ENCODE measurements at places on chromosomes 1 and 21.

GRCh38 chr1:103230061-103230460 is 121.7 kb upstream of the COL11A1 start:
- DNase-seq: no peak

DNA sequence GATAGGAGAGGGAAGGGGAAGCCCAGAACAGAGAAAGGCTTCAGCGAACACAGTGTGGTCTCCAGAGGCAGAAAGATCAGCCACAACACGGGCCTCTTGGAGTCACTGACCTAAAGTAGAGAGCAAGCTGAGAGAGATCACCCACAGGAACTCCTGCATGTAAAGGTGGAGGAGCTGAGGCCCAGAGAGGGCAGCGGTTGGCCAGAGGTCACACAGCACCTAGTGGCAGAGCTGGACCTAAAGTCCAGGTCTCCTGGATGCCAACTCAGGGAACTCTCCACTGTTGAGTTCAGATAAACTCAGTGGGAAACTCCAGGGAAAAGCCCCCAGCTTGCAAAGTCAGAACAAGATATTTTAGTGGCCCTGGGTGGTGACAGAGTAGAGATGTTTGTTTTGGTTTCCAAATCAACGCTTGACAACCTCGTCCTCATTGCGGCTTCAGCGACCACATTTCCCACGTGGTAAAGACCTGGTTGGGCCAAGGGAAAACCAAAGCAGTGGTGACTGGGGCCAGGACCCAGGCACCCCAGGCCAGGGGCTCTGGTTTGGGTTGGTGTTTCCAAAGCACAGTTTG is 4.6 kb downstream of the IFFO2 start:
- DNase-seq: no peak

- peak; percentile 15 for DNase-seq
Measured at GRCh38 chr1:108560189-108560873, 431 bp downstream of the EEIG2 start.

- DNase-seq: no peak
Measured at GRCh38 chr1:1307261-1307922, 338 bp downstream of the ACAP3 start.

GRCh38 chr1:26274801-26275425 is 5.0 kb upstream of the SH3BGRL3 start:
- no peak for DNase-seq

DNA sequence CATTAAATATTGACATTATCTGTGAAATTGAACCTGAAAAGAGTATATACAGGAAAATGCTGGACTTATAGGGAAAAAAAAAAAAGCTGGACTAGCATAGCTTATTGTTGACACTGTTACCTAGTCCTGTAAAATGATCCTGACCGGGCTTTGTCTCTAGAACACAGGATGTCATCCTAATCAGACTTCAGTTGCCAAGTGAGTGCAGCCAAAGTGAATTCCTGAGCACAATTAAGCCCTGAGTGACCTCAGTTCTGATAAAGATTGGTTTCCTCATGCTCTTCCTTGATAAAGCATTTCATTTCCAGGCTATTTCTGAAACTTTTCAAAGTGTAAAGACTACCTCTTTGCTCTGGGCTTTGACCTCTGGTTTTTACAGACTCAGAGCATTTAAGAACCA is 19.8 kb downstream of the SELP start:
- no peak for DNase-seq

- DNase-seq: peak; percentile 7
Measured at GRCh38 chr1:163275222-163275621, 46.5 kb upstream of the NUF2 start.

DNA sequence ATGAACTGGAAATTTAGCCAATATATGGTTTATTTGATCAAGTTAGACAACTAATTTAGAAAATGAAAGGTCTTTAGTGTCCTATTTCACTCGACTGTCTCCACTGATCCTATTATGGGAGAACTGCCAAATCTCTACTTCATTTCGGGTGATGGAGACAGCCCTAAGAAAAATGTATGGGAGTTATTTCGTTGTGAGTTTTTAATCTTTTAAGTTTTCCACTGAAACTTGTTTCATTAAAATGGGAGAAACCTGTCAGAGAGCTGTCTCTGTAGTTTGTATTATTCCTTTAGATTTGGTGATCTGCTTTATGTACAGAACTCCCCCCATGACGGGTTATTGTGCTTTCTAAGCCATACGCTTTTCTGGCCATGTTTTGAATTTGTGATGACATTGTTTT is 899.7 kb downstream of the ADGRL2 start:
- no peak for DNase-seq

GRCh38 chr1:37846647-37847339 is 12.6 kb downstream of the MTF1 start:
- no peak for DNase-seq

DNA sequence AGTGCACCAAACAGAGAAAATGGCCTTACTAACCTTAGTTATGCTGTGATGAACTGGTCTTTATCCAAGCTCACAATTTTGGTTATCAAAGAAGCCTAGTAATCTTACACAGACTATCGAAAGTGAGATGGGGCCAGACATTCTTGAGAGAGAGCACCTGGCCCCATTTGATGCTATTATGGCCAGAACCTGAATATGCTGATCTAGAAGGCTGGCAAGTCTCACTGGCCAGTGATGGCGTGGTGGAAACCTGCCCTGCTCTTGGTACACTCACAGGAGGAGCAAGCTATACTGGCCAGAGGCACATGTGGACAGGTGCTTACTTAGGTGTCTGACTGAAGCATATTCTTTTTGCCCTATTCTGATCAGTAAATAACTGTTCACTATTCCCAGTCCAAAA is 357.8 kb upstream of the ZRANB2 start:
- no peak for DNase-seq

DNA sequence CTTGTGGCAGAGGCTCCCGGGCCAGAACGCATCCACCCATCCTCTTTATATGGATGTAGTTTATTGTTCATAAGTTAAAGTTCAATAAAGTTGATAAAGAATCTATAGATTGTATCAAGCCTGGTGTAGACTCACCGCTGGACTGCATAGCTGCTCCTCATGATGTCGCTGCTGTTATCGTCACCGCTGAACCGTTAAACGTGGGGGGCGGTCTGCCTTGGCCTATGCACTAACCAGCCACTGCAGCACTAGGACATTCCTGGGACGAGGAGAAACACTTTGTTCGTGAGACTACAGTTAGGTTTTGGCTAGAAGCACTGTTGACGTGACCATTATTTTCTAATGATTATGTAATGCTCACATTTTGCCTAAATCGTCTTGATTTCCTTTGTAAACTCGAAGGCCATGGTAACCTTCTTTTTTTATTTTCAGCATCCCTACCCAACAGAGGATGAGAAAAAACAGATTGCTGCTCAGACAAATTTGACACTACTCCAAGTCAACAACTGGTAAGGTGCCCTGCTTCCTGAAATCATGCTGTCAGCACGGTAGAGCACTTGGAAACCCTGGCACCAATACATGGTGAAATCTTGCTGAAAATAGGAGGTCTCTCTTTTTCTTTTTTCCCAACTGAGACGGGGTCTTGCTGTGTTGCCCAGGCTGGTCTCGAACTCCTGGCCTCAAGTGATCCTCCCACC is 50.2 kb downstream of the PKNOX1 start:
- DNase-seq: no peak

DNA sequence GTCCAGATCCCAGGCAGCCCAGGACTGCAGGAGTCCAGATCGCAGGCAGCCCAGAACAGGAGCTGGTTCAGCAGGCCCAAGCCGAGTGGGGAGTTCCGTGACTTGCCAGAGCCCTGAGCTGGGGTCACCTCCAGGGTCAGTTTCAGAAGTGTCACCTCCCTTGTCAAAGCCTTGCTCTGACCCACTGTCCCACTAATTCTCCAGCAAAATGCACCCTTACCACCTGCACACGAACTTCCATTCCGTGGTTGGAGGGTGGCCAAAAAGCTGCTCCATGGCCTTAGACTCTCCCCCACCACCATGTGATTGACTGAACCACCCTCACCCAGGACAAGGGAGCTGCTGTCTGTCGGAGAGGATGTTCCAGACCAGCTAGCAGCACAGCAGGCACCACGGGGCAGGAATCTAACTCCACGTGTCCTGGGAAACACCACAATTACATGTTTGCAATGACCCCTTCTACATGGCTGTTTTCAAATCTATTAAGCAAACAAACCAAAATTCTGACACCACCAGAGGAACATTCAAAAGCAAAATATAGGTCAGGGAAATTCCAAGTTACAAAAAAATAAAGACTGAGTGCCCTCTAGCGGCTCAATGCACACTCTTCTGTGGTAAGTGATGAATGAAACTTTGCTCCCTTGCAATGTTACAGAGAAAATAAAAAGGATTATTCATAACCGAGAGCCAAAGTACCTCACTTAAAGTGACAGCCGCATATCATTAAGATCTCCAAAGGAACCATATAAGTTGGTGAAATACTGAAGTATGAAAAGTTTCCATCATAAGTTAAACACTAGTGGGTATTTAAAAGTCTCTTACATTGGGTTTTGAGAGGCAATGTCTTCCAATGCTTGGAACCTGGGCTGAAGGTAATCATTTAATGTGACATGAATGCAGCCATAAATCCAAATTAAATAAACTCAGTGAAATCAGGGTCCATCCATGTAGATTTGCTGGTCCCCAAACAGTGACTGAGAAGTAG is 76.3 kb downstream of the NPHP4 start:
- no peak for DNase-seq

DNA sequence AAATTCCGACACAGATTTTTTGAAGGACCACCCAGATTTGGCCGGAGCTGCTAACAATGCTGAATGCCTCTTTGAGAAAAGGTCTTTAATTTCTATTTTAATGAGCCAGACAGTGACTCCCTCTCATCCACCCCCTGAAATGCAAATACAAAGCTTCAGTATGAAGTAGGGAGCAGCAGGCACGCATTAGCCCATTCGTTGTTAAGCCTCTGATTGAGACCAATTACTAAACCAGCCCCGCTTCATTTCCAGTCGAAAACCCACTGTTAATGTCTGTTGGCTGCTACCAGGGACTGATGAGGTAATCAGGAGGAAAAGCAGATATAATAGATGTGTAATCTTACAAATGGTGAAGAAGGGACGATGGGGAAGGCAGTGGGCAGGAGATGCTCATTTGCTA is 4.8 kb upstream of the C8A start:
- no peak for DNase-seq

DNA sequence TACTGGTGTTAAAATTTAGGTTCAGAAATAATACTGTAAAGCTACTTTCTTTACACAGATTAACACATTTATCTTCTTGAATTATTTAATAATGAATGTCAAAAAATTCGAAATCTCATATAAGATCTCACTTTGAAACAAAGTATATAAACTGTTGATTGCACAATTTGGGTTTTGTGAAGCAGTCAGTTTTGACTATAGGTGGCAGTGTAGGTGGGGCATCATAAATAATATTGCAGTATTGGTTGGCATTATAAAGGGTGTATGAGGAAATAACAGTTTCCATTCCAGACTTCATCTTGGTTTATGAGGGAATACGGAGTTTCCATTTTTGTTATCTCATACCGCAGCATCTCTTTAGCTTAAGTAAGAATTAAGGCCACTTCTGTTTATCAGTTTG is 49.9 kb downstream of the SUCO start:
- DNase-seq: no peak

- DNase-seq: no peak
Measured at GRCh38 chr1:169361281-169361680, 6.3 kb downstream of the NME7 start.

DNA sequence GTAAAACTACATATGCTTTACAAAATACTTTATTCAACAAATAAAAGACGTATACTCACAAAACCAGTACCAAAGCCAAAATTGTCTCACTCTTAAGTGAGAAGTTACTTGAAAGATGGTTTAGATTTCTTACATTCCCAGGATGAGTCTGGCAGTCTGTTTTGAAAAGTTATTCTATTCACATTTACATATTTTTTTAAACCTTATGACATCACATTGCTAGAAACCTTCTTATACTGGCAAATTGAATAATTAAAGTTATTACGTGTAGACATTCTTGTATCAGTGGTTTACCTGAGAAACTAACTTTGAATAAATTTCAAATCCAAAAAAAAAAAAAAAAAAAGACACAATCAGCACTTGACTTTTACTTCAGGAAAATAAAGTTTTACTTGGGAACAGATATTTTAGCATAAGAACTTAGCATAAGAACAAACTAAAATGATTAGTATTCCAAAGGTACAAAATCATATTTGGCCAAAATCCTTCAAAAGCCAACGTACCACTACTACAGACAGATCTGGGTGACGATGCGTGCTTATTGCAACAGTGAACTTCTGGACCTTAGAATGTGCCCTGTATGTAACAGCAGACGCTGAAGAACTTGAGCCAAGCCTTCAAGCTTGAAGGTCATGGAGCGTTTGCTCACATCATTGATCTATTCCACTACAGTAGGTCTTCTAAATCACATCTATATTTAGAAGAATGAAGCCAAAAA is 2.5 kb downstream of the CDC42BPA start:
- peak; percentile 74 for DNase-seq

DNA sequence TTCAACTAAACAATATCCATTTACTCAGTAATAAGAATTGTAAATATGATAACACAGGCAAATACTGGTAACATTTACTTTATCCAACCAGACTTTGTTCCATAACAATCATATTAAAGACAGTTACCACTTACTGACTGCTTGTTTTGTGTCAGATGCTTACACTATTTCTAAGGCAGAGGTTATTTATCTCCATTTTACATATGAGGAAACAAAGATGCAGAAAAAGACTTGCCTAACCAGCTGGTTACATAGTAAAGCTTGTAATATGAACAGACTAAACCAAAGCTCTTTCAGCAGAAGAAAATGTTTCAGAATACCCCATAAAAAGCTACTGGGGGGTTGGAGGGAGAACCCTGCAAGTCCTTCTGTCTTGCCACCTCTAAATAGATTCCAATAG is 180.1 kb downstream of the EIF4G3 start:
- no peak for DNase-seq

GRCh38 chr1:18592368-18592767 is 38.3 kb upstream of the PAX7 start:
- DNase-seq: no peak

DNA sequence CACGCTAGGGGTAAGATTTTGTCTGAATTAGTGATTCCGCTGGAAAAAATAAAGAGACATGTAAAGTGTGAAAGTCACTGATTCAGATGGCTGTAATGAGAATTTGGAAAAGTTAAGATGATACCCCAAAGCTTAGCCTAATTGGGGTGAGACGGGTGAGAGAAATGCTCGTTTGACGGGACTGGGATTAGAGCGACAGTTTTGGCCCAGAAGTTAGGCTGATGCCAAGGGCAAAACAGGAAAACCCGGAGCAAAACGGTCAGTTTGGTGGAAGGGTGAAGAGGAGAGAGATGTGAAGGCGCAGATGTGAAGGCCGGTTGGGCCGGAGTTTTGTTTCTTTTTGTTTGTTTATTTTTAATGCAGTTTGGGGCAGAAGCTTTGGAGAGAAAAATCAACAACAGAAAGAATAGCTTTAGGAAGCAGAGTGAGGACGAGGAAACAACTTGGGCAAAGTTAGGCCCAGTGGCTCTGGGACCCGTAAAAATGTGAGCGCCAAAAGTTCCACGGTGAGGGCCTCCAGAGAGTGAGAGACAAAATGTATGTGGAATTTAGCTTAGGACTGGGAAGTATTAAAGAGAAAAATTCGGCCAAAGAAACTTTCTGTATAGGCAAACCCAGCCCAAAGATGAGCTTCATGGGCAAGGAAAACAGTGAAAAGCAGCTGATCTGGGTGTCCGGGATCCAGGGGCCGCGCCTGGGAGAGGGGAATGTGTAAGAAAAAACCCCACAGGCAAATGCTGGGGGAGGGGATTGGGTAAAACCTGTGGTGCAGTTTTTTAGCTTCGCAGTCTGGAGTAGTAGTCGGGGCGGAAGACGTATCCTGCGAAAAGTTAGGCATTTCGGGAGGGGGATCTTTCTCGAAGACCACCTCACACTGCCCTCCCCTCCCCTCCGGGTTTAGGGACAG is 1.2 kb downstream of the DMRTA2 start:
- DNase-seq: no peak

Measured in hematopoietic multipotent progenitor cell treated with erythropoietin and hydrocortisone succinate and interleukin-3 and kit ligand, for 17 days (in vitro differentiated cells).